ENCODE measurements at places on chromosomes 3 and 15.

DNA sequence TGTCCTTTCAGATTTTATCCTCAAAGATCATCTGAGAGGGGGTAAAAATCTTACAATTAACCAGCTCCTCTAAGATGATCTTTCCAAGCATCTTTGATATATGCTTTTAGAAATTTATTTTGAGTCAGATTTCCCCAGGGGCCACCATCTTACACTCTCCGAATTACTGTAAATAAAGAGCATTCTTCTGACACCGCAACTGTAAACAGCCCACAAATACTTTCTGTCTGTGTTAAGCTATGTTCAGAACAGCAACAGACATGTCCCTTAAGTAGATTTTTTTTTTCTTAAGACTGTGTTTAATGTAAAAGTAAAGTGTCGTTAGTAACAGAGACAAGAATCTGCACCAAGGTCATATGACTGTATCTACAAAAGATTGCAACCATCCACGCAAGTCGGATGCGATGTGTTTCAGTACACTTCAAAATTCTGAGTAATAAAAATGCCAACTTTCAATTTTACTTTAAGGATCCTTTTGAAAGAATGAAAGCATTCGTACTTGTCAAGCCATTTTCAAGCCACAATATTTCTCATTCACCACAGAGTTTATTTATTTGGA lies 159.0 kb upstream of the KCNH8 start:
- no peak for DNase-seq

- DNase-seq: peak; percentile 30
Observed at GRCh38 chr3:71130471-71131374, 452.8 kb downstream of the FOXP1 start.

- no peak for DNase-seq
Observed at GRCh38 chr15:80179935-80180334, 27.1 kb downstream of the FAH start.

- DNase-seq: no peak
Observed at GRCh38 chr15:52233405-52233804, 42.2 kb upstream of the GNB5 start.

GRCh38 chr3:181971424-181971823 lies 259.7 kb downstream of the SOX2 start:
- no peak for DNase-seq

DNA sequence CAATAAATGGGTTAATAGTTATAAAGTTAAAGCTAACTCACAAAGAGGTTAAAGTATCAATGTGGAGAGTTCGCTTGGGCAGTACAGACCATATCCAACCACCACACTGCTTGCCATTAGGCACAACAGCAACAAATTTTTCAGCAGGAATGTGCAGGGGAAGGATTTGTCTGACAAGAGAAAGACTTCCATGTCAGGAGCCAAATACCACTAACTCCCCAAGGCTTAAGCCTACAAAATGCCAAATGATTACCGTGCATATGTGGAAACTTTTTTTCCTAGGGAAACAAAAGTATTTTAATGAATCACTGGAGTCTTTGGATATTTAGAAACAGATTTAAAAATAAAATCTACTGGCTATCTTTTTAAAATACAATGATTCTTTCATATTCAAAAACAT lies 8.1 kb downstream of the VGLL3 start:
- no peak for DNase-seq

DNA sequence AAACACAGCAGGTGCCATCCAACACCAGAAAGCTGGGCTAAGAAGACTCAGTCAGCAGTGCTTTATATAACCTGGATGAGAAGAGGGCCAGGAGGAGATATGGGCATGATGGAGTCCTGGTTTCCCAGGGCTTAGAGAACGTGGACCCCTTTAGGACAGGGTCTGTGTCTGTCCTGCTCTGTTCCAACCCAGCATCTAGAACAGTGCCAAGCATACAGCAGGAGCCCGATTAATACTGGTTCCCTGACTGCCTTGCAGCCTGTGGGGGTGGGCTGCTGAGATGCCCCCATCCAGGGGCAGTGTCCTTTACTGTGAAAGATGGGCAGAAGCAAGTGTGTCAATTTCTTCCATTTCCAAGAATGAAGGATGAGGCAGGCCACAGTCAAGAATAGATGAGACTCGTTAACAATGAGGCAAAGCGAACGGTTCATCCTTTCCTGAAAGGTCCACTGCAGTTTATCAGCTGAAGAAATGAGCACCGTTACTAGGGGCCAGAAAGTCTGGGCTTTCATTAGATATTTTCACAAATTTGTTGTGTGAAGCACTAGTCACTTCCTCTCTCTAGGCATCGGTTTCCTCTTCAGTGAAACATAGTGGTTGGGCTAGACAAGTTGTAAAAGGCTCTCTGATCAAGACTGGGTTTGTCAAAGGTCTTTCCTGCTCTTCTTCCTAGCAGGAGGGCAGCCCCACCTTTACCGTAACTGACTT lies 72.0 kb upstream of the HERC1 start:
- no peak for DNase-seq

- no peak for DNase-seq
Observed at GRCh38 chr3:140573011-140573410, 104.9 kb upstream of the TRIM42 start.

DNA sequence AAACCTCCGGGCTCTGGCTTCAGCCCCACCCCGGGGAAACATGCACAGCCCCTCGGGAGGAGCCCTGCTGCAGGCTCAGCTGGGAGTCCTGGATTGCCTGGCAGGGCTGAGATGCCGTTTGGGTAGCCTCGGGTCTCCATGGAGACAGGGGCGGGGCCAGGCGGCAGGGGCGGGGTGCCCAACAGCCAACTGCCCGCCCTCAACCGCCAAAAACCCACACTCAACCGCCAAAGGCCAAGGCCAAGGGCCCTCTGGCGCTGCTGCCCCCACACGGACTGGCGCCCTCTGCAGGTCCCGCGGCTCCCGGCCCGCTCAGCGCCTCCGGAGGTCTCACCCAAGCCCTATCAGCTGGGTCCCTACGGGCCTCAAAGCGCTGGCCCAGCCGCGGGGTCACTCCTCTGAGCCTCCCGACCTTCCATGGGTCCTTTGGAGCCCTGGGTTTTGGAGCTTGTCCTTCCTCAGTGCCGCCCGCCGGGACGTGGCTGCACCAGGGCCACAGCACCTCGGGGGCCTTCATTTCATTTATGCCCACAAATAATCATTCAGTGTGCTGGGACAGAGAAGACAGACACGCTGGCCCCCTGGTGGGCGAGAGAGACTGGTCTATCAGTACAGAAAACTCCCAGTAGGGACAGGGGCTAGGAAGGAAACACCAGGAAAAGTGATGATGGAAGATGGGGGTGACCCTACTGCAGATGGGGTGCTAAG lies 33.5 kb upstream of the ACAD9 start:
- no peak for DNase-seq

DNA sequence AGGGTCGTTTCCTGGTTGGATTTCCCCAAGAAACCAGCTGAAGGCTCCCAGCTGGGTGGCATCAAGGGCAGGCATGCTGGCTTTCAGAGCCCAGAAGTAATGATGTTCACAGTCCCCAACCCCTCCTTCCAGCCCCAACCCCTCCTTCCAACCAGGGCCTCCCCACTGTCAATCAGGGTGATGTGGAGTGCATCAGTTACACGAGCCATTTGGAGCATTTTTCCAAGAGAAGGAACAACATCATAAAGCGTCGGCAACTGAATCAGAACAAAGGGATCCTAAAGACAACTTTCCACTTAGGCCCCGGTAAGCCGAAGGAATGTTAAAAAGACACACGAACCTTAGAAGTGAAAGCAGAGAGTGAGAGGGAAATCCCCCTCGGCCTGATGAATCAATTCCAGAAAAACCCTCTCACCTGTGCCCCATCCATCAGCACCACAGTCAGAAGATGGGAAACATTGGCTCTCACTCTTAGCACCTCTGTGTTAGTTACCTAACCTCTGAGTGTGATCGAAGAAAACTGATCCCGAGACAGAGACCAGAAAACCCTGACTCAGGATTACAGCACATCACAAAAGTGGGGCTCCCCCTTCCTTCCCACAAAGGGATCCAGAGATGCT lies 101.2 kb upstream of the WNT5A start:
- DNase-seq: no peak

GRCh38 chr3:104066658-104067057 lies 1300.1 kb upstream of the ALCAM start:
- DNase-seq: no peak

DNA sequence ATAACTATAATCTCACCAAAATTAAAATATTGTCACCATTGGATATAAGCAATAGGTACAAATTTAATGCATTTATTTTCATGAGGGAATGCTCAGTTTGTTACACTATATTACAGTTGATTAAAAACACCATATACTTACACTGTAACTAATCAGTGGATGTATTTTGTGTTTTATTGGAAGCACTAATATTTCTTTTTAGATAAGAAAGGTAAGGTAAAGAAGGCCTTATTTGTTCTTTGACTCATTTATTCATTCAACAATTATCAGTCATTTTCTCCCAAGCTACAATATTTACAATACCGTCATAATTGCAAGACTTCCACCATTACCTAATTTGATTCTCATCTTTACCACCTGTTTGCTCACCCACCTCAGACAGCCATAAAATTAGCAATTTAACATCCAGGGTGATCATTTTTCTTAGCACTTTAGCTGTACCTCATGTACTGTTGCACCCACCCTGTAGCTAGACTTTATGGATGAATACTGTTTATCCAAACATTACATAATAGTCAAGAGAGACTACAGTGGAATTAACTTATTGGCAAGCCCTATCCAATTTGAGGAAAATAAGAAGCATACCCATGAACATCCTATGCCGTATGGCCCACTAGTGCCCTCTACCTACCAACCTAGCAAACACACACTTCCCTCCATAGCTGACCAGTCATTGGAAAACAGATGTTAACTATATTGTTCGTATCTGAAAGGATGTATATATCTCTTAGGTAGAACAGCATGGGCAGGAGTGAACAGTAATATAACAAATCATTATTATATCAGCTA lies 229.6 kb downstream of the BBX start:
- DNase-seq: no peak

DNA sequence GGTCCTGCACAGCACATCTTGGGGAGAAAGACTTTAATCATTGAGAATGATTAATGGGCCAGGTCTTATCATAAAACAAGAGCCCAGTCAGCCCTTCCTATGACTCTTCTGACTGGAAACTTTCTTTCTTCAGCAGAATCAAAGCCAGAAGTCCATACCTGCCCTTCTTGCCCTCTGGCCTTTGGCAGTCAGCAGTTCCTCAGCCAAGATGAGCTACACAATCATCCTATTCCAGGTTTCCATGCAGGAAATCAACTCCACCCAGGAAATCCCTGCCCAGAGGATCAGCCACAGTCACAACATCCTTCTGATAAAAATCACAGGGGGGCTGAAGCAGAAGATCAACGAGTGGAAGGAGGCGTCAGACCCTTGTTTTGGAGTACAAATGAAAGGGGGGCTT lies 26.9 kb downstream of the ZNF589 start:
- no peak for DNase-seq

DNA sequence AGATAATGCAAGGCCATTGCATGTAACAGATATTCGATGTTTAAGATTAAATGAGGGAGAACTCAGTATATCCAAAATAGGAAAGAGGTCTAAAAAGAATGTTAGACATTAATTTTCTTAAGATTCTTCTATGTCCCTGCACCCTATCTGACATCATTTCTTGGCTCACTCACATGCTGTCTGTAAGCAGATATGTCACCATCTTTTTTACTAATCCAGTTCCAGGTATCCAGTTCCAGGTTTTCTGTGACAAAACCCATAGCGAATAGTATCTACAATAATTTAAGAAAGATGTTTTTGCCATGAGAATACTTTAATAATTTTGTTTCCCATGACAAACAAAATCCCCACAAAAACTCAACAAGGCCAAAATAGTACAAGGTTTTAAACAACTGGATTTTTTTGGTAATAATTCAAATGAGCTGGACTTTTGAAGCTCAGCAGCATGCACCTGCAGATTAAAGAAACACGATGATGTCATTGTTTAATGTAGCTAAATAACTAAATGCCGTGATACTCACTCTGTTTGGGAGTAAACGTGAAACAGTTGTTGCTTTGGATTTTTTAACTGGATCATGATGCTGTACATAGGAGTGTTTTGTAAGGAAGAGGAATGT lies 867.6 kb downstream of the EPHA3 start:
- no peak for DNase-seq

GRCh38 chr3:155554777-155555451 lies 190.0 kb downstream of the PLCH1 start:
- no peak for DNase-seq

- DNase-seq: no peak
Observed at GRCh38 chr3:177710506-177710905, 513.2 kb upstream of the TBL1XR1 start.

DNA sequence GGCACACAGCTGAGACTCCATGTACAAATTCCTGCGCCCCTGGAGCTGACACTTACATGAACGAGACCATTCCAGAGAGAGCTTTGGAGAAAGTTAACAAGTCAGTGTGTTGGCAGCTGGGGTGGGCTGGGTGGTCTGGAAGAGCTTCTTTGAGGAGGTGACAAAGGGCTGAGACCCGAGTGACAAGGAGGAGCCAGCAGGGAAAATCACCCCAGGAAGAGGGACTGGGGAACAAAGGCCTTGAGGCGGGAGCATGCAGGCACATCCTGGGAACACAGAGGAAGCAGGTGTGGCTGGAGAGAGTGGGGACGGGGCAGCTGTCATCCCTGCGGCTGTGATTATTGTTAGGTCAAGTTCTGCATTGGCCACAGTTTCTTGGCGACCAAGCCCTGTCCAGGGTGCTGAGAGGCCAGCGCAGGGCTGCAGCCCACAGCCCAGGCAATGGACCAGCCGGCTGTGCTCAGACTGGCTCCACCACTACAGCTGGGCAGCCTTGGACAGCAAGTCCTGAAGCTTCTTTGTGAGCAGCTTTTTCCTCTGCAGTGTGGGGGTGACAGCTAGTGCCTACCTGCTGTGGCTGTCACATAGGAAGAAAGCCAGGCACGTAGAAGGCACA lies 34.2 kb upstream of the PRR23E start:
- DNase-seq: no peak

- DNase-seq: no peak
Observed at GRCh38 chr15:48283396-48284145, 47.7 kb upstream of the DUT start.

DNA sequence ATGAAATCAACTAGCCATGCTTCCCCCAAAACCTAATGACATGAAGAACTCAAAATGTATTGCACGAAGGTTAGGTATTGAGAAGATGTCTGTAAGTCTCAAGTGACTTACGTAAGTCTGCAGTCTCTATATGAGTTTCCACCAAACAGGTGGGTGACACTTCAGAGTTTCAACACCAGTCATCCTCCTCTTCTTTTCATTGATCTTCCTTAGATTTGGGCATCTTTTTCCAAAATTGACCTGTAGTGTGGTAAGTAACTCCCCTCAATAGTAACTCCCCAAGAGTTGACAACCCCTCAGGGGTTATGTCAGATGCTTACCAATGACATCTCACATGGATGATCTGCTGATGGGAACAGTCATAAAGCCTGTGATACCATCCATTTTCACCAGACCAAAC lies 46.1 kb downstream of the GPR176 start:
- no peak for DNase-seq

Data from NK-92 treated with Interleukin-12 subunit alpha and Interleukin-12 subunit beta, amount 100 ng/mL, for 24 hours (cell line).